ENCODE measurements at places on chromosomes 16 and 17.
A peak's percentile ranks its signal among the peaks of the same experiment; 100 is the strongest.

DNA sequence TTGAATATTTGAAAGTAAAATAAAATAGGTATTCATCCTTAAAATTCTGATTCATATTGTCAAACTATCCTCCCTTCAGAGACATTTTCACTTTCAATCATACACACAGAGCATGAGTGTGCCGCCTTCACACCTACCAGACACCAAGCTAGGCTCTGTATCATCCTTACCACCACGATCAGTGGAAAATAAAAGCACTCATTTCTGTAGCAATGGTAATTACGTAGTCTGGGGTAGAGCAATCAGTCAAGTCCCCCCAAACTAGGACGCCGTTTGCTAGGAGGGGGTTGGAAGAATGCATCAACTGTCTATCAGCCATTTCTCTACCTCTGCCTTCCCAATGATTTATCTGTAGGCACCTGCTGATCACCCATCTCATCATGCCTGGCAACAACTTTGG lies 84.6 kb upstream of the GRIN2A start:
- H3K27me3 ChIP-seq = no peaks in the 10 kb centered on the region
- no peaks in the 10 kb centered on the region for H3K4me1 ChIP-seq
- no peak overlapping the region for H3K4me3 ChIP-seq
- DNase-seq = no peak
- H3K36me3 ChIP-seq = no peaks in the 10 kb centered on the region

- DNase-seq = no peak
- no peaks in the 10 kb centered on the region for H3K27me3 ChIP-seq
- no peak overlapping the region for H3K27ac ChIP-seq
- no peak overlapping the region for H3K4me3 ChIP-seq
- H3K4me1 ChIP-seq = no peaks in the 10 kb centered on the region
These were observed 10.0 kb downstream of the CES3 start for GRCh38 chr16:66970775-66971720.

- H3K4me3 ChIP-seq = no peak overlapping the region
- peaks cover 64% of the 10 kb centered on the region for H3K4me1 ChIP-seq
- H3K27me3 ChIP-seq = peaks cover 6% of the 10 kb centered on the region
- DNase-seq = no peak
These were observed 22.3 kb downstream of the RHBDL3 start for GRCh38 chr17:32287804-32288511.

DNA sequence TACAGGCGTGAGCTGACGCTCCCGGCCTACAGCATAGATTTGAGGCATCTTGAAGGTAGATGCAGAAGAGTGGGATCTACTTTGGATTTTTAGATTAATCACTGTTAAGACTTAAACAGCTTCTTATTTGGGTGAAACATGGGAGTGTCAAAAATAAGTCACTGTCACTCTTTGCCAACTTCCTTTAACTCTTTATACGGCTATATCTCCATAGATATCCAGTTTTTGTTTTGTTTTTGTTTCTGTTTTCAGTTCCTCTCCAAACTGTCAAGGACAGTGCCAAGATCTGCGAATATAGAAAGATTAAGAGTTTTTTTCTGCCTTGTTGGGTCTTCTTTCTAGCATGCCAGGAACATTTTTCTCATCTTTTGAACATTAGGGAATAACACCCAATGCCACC lies 706.1 kb downstream of the WWOX start:
- no peaks in the 10 kb centered on the region for H3K27me3 ChIP-seq
- H3K4me1 ChIP-seq = no peaks in the 10 kb centered on the region
- no peaks in the 10 kb centered on the region for H3K36me3 ChIP-seq

GRCh38 chr17:43839670-43840108 lies 6.7 kb upstream of the MPP3 start:
- H3K27me3 ChIP-seq = no peaks in the 10 kb centered on the region
- H3K27ac ChIP-seq = no peak overlapping the region
- H3K4me1 ChIP-seq = no peaks in the 10 kb centered on the region
- no peak overlapping the region for H3K4me3 ChIP-seq
- DNase-seq = no peak

DNA sequence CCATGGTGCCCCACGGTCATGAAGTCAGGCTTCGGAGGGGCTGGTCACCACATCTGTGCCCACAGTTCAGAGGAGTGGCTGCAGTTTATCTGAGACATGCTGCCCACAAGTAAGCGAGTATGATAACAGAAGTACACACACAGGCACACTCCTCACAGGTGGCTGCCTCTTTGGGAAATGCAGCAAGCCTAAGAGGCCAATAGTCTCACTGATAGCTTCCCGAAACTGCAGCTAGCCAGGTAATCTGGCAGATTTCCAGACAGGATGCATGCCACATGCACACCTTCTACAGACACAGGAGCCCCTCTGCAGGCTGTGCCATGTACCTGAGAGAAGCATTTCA lies 12.6 kb upstream of the GFOD2 start:
- no peaks in the 10 kb centered on the region for H3K27me3 ChIP-seq
- no peaks in the 10 kb centered on the region for H3K4me1 ChIP-seq
- peaks cover 74% of the 10 kb centered on the region for H3K36me3 ChIP-seq
- no peak overlapping the region for H3K4me3 ChIP-seq
- H3K27ac ChIP-seq = no peak overlapping the region

DNA sequence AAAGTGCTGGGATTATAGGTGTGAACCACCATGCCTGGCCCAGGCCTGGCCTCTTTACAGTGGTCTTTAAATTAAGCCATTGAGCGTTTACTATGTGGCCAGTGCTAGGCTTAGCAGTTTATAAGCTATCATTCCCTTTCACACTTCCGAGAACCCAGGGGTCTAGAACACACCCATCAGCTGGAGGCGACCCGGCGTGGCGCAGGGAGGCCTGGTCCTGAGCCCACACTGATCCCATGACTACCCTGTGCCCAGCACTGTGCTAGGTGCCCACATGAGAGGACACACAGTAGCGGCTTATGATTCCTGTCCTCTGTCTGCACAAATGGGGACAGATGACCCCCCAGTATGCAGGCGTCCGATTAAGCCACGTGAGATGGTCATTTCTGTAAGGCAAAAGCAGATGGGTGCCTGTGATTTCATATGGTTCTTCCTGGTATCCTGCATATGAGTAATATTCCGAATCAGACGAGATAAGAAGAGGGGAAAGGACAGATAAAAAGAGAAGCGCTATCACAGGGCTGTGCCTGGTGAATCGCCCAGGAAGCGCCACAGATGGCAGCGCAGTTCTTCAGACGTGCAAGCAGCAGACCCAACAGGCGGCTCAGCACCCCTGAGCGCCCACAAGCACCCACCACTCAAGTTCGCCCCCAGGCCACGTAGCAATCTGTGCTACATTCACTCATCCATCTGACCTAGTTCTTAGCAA lies 5.3 kb downstream of the OSGIN1 start:
- H3K4me1 ChIP-seq = peaks cover 10% of the 10 kb centered on the region
- no peaks in the 10 kb centered on the region for H3K36me3 ChIP-seq

GRCh38 chr17:82240506-82241182 lies 11.8 kb downstream of the SLC16A3 start:
- no peak overlapping the region for H3K4me3 ChIP-seq
- no peak overlapping the region for H3K27ac ChIP-seq
- no peaks in the 10 kb centered on the region for H3K27me3 ChIP-seq
- no peaks in the 10 kb centered on the region for H3K4me1 ChIP-seq
- DNase-seq = no peak

DNA sequence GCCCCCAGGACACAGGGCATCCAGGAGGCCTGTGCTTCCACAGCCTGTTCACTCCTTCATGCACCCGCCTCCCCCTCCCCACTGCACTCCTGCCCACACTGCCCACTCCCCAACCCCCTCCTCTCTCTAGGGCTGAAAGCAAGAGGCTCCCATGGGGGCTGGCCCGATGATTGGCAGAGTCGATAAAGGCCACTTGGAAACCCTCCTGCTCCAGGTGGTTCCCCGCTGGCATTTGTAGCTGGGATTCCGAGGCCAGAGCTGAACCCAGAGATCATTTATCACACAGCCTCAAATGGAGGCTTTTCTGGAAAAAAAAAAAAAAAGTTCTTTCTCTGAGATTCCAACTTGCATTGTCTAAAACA lies 74.1 kb downstream of the SREBF1 start:
- peaks cover 99% of the 10 kb centered on the region for H3K4me1 ChIP-seq
- no peak for DNase-seq
- H3K4me3 ChIP-seq = no peak overlapping the region
- H3K27me3 ChIP-seq = no peaks in the 10 kb centered on the region
- no peaks in the 10 kb centered on the region for H3K36me3 ChIP-seq

DNA sequence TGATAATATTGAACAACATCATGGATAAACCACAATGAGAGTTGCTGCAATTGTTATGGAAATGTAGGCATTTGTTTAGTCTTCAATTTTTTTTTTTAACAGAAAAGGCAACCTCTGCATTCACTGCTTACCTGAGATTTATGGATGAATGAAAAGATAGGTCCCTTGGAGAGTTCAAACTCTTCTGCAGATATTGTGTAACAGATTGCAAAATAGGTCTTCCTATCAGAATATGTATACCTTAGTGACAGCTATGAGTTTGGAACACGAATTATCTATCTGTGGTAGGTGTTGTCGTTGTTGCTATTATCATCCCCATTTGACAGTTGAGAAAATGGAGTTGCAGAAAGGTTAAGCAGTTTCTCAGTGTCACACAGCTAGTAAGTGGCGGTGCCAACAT lies 1.2 kb upstream of the KCNJ16 start:
- H3K27me3 ChIP-seq = no peaks in the 10 kb centered on the region
- DNase-seq = no peak
- no peaks in the 10 kb centered on the region for H3K36me3 ChIP-seq
- H3K4me3 ChIP-seq = no peak overlapping the region
- no peaks in the 10 kb centered on the region for H3K4me1 ChIP-seq

- DNase-seq = no peak
- H3K27me3 ChIP-seq = no peaks in the 10 kb centered on the region
- no peaks in the 10 kb centered on the region for H3K4me1 ChIP-seq
- no peak overlapping the region for H3K27ac ChIP-seq
These were observed 47.8 kb downstream of the RBFOX1 start for GRCh38 chr16:7380441-7380840.

DNA sequence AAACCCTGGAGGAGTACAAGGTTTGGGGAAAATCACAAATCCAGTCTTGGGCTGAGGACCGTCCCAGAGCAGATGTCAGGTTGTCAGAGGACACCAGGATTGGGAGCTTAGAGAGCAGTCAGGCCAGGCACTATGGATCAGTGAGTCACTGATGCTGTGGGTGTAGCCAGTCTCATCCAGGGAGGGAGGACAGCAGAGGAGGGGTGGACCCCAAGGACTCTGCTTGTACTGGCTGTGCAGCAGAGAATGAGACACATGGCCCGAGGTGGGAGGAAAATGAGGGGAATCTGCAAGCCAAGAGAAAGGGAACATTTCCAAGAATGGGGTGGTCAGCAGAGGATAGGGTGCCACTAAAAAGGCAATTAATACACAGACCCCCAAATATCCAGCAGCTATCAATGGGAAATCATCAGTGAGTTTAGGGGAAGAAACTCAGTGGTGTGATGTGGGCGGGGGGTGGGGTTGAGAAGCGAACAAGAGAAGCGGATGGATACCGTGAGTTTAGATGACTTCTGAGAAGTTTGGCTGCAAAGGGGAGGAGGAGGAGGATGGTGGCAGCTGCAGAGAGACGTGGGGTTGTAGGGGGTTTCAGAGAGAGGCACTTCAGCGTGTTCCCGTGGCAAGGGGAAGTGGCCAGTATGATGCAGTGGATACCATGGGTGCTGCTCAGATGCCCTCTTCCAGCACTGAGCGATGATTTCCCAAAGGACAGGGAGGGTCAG lies 43.9 kb downstream of the ARHGAP27 start:
- no peaks in the 10 kb centered on the region for H3K36me3 ChIP-seq
- peaks cover 37% of the 10 kb centered on the region for H3K4me1 ChIP-seq
- DNase-seq = peak; percentile 27
- H3K27me3 ChIP-seq = no peaks in the 10 kb centered on the region
- H3K4me3 ChIP-seq = no peak overlapping the region
- no peak overlapping the region for H3K27ac ChIP-seq

DNA sequence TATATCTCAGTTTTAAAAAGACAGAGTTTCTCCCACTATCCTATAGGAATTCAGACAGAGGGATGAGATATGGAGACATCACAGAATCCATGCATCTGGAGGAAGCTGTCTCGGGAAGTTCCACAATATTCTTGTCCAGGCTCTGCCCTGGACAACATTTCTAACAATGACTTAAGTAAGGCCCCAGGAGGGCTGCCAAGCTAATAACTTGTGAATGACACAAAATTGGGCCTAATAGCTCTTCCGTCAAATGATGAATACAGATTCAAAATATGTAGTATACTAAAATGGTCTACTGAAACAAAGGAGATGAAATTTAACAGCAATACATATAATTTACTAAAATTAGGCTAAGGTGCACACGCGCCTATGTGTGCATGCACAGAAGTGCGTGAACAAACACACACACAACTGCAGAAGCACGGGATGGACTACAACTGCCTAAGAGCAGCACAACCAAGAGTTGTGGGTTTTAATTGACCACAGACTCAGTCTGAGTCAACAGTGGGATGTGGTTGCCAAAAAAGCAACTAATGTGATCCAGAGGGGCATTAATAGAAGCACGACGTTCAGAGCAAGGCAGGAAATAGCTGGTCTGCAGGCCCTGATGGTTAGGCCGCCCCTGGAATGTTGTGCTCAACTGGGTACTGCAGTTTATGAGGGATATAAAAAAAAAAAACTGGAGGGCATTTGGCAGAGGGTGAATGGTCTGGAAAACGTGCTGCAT lies 26.3 kb upstream of the HS3ST2 start:
- H3K4me1 ChIP-seq = no peaks in the 10 kb centered on the region
- DNase-seq = peak; percentile 76
- no peak overlapping the region for H3K4me3 ChIP-seq
- no peaks in the 10 kb centered on the region for H3K27me3 ChIP-seq

DNA sequence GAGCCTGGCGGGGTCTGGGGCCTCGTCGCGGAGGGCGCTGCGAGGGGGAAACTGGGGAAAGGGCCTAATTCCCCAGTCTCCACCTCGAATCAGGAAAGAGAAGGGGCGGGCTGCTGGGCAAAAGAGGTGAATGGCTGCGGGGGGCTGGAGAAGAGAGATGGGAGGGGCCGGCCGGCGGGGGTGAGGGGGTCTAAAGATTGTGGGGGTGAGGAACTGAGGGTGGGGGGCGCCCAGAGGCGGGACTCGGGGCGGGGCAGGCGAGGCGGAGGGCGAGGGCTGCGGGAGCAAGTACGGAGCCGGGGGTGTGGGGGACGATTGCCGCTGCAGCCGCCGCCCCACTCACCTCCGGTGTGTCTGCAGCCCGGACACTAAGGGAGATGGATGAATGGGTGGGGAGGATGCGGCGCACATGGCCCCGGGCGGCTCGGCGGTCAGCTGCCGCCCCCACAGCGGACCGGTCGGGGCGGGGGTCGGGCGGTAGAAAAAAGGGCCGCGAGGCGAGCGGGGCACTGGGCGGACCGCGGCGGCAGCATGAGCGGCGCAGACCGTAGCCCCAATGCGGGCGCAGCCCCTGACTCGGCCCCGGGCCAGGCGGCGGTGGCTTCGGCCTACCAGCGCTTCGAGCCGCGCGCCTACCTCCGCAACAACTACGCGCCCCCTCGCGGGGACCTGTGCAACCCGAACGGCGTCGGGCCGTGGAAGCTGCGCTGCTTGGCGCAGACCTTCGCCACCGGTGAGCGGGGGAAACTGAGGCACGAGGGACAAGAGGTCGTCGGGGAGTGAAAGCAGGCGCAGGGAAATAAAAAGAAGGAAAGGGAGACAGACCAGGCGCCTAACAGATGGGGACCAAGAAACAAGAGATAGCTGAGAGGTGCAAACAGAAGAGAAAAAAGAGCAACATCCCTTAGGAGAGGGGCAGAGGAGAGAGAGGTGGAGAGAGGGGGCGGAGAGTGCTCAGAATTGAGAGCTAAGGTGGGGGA lies at the start of gene PNMT:
Gene PNMT, plus strand, starts transcription at position 509 of the 980 bp plus-strand sequence. Its CDS starts 23 bp downstream, at position 532.
- peak within 1 kb of the TSS; percentile 36 for H3K4me3 ChIP-seq
- no peaks in the 10 kb centered on the region for H3K36me3 ChIP-seq
- H3K27ac ChIP-seq = peak within 1 kb of the TSS; percentile 43
- peak; percentile 68 for DNase-seq
- peaks cover 11% of the 10 kb centered on the region for H3K4me1 ChIP-seq
- H3K27me3 ChIP-seq = peaks cover 31% of the 10 kb centered on the region

GRCh38 chr17:43791589-43791988 lies 11.4 kb downstream of the CFAP97D1 start:
- no peaks in the 10 kb centered on the region for H3K4me1 ChIP-seq
- H3K27ac ChIP-seq = no peak overlapping the region
- H3K27me3 ChIP-seq = no peaks in the 10 kb centered on the region
- H3K36me3 ChIP-seq = no peaks in the 10 kb centered on the region

Data from common myeloid progenitor, CD34-positive (primary cell).